T follicular helper cell (primary cell): ENCODE measurements at places on chromosomes 13 and 19.

DNA sequence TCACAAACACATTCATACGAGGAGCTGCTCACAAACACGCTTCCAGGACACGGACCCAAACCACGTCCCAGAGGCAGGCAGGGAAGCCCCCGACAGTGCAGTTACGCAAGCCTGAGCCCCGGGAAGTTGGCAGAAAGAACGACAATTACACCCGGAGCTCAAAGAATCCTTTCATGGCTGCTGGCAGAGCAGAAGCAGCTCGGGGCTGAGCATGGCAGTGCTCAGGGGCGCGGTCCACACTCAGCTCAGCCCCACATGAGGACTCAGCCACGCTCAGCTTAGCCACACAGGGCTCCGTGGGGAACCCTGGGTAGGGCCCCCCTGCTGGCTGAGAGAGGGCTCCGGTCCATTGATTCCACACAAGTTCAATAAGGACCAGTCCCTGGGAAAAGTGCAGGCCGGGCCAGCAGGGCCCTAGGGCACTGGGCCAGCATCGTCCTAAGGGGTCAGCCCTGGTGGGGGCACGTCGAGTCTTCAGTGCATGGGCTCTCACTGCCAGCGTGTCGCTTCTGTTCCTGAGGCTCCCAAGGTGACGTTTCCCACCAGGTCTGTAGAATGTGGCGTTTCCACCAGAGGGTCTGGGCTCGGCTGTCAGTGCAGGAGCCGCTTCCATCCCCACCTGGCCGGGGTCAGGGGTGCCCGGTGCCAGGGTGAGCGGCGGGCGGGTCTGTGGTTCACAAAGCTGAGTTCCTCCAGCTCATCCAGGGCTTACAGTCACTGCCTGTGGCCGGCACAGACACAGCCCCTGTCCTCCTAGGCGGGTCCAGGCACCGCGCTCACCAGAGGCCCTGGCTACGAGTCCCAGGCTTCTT lies 23.1 kb downstream of the GAS6 start:
- no peak for DNase-seq

GRCh38 chr19:48741129-48741999 lies 954 bp upstream of the RASIP1 start:
- DNase-seq = no peak

GRCh38 chr19:14091813-14092462 lies 1.4 kb upstream of the SAMD1 start:
- no peak for DNase-seq

GRCh38 chr19:58543826-58544590 lies at the start of gene TRIM28:
Gene TRIM28 (plus strand): TSS chr19:58544064. CDS start chr19:58544758, 694 bp downstream.
- DNase-seq = peak; percentile 100

DNA sequence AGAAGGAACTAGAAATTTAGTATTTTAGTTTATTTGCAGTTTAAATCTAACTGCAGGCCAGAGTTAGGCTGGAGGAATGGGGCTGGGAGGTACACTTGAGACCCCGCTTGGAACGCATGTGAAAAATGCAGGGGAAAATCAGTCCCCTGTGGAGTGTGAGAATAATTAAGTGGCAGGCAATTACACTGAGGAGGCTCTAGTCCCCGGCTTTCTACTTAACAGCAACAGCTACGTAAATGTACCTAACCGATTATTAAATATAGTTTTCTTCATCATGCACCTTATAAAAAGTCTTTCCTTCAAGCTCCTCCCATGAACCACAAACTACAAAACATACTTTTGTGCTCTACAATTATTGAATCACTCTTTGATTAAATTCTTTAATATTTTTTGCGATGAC lies 804 bp downstream of the ZNF708 start:
- no peak for DNase-seq

GRCh38 chr19:17841810-17842662 lies 5.7 kb downstream of the JAK3 start:
- peak; percentile 34 for DNase-seq

DNA sequence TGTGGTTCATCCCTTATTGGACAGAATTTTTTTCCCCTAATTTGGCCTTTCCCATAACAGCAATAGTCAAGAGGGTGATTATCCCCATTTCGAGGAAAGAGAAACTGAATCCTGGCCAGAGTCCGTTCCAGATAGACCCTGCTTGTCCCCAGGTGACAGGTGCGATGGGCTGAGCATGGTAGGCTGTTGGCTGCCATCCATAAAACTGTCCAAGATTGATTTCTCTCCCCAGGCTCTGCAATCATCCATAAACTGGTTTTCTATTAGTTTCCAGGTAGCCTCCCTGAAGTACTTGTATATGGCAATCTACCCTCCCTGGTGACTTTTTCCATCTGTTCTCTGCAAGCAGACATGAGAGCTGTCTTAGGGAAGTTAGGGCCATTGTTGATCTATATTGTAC lies 25.4 kb downstream of the SERP2 start:
- no peak for DNase-seq

DNA sequence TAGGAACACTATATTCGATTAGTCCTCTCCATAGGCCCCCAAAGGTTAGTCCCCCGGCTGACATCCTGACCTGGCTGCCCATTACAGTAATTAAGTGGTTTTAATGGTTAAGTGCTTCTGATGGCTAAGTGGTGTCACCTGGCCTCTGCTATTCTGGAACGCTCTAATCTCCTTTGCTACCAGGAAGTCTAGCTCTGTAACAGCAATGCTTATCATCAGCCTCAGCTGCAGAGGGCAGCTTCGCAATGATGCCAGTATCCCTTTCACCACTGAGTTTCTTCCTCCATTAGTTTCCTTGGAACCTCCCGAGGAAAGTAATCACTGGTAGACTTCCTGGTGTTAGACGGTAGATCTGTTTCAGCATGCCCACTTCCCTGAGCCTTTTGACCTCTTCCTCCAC lies 8.6 kb upstream of the RNF6 start:
- no peak for DNase-seq

DNA sequence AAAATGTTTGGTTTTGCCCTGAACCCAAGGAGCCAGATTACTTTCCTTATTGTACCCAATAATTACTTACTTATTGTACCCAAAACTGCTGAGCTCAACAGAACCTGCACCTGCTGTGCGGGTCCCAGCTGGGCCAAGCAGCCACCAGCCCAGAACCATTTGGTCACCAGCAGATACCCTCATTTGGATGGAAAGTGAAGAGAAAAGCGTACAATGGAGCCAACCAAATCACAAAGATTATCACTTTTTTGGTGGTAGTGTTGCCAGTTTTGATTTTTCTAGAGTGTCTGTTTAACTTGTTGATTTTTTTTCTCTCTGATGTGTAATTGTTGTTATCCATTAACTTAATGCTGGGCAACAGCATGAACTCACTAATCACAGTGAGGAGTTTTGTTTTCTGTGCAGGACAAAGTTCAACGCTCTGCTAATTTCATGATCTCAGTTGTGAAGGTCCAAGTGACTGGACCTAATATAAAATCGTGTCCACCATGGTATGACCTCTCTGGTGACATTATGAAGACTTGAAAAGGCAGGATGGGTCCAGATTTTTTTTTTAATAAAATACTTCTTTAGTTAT lies 23.8 kb downstream of the SPATA13 start:
- no peak for DNase-seq

DNA sequence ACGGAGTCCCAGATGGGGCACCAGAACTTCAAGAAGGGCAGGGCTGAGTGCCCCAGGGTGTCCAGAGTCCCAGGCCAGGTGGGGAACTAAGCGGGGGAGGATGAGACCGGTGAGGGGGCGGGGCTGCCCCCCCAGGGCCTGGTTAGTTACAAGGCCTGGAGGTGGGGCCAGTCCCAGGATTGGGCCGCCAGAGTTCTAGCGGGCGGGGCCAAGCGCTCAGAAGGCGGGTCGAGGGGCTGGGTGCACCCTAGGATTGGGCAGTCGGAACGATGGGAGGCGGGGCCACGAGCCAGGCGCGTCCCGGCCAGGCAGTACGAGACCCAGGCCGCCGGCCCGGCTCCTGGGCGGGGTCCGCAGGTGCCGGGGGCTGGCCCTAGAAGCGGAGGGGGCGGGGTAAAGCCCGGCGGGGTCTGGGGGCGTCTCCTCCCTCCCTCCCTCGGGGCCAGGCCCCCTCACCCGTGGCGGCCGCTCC lies 571 bp downstream of the ZNF653 start:
- DNase-seq = peak; percentile 94

- no peak for DNase-seq
Observed at GRCh38 chr13:74070513-74070912, 63.7 kb downstream of the KLF12 start.

DNA sequence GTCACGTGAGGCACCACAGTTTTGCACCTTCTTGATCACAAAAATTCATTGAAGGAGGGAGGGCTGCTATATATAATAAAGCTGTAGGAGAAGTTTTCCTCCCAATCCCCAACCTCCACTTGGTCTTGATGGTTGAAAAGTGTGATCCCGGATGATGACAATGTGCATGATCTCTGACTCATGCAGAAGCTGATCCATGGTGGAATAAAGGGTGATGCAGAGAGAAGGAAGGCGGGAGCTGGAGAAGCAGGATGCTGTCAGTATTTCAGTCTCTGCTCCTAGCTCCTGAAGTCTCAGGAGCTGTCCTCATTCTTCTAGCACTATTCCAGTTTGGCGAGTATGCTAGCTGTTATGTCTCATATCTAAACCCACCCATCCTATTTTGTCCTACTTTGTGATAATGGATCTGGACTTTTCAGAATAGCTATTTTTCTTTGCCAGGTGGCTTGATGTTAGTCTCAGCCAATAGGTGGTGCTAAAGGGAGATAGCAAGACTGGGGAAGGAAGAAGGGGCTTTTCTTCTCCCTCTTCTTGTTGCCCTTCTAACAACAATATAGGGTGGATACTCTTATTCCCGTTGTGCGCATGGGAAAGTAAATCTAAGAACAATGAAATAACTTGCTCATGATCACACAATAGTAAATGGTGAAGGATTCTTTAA lies 65.6 kb upstream of the HTR2A start:
- no peak for DNase-seq

DNA sequence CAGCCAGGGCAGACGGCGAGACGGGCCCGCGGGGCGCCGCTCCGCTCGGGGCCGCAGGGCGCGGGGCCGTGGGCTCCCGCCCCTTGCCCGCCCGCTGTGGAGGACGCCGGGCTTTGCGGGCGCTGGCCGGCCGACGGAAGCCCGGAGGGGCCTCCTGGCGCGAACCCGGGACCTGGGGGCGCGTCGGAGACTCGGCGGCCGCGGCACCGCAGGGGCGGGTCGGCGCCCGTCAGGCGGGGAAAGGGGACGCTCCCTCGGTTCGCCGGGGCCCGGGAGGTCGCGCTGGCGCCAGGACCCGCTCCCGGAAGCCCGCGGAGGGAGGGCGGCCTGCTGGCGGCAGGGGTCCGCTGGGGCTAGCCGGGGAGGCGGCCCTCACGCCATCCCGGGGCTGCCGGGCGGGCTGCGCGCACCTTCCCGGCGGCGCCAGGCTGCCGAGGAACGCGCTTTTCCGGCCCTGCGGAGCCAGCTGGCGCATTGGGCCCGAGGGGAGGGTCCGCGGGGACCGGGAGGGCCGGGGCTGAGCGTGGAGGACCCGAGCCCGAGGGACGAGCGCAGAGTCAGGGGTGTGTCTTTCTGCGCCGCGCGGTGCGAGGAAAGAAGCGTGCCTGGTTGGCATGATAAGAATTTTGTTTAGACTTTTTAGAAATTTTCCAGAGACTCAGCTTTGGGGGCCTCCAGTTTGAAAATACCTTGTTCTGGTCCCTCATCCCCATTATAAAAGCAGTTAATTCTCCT lies 511 bp downstream of the GARRE1 start:
- peak; percentile 3 for DNase-seq

GRCh38 chr13:96104516-96104915 lies 14.6 kb downstream of the HS6ST3 start:
- DNase-seq = no peak

GRCh38 chr19:11971041-11971440 lies 6.2 kb downstream of the ZNF763 start:
- no peak for DNase-seq

DNA sequence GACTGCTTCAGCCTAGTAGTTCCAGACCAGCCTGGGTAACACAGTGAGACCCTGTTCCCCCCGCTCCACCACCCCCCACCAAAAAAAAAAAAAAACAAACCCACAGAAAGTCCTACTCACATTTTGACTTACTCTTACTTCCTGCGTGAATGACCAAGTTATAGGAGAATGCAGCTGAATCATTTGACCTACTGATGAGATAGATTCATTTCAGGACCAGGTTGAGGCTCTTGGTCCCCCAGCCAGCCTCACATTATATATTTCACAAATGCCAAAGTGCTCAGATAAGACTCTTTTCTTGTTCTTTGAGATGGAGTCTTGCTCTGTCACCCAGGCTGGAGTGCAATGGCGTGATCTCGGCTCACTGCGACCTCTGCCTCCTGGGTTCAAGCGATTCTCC lies 70.2 kb downstream of the KLF5 start:
- no peak for DNase-seq

- DNase-seq = no peak
Observed at GRCh38 chr19:50359328-50359818, 6.1 kb downstream of the NAPSA start.

DNA sequence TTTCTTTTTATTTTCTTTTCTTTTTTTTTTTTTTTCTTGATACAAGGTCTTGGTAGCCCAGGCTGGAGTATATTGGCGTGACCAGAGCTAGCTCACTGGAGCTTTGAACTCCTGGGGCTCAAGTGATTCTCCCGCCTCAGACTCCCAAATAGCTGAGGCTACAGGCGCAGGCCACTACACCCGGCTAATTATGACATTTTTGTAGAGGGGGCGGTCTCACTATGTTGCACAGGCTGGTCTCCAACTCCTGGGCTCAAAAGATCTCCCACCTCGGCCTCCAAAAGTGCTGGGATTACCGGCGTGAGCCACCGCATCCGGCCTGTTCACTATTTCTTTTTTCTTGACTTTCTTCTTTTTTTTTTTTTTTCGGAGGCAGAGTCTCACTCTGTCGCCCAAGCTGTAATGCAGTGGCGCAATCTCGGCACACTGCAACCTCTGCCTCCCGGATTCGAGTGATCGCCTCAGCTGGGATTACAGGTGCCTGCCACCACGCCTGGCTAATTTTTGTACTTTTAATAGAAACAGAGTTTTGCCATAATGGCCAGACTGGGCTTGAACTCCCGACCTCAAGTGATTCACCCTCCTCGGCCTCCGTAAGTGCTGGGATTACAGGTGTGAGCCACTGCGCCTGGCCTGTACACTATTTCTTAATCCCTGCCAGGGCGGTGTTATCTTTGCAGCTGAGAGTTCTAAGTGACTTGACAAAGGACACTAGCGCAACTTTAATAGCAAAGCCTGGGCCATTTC lies 37.1 kb upstream of the LSM14A start:
- DNase-seq = no peak

GRCh38 chr13:46810440-46810839 lies 13.5 kb upstream of the ESD start:
- DNase-seq = no peak

DNA sequence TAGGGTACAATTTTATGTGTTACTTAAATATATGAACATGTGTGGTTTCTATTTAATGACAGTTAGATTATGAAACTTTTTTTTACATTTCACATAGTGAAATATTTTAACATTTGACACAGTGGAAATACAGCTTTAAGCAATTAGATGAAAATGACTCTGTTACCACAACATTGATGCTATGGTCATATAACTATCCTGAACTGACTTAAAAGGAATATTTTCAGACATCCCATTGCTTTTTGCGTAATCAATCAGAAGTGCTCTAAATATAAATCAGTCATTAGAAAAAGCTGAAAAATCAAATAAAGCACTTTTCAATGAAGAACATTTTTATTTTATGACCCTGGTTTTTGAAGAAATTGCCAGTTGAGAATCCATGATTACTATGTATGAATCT lies 80.3 kb downstream of the UFM1 start:
- DNase-seq = no peak

- DNase-seq = no peak
Observed at GRCh38 chr13:108034909-108035410, 180.4 kb downstream of the LIG4 start.

- DNase-seq = no peak
Observed at GRCh38 chr19:5803441-5803751, 1.5 kb upstream of the NRTN start.

- peak; percentile 58 for DNase-seq
Observed at GRCh38 chr19:1862424-1863327, 703 bp downstream of the KLF16 start.
